Body of pancreas (tissue), 4 donors: ENCODE measurements at places on chromosomes 7 and 10.

GRCh38 chr7:24842029-24842428 lies 84.8 kb upstream of the GSDME start:
- no peaks in the 10 kb centered on the region for H3K36me3 ChIP-seq
- H3K27me3 ChIP-seq, result no peaks in the 10 kb centered on the region
- no peak for DNase-seq
- no peak overlapping the region for H3K4me3 ChIP-seq

DNA sequence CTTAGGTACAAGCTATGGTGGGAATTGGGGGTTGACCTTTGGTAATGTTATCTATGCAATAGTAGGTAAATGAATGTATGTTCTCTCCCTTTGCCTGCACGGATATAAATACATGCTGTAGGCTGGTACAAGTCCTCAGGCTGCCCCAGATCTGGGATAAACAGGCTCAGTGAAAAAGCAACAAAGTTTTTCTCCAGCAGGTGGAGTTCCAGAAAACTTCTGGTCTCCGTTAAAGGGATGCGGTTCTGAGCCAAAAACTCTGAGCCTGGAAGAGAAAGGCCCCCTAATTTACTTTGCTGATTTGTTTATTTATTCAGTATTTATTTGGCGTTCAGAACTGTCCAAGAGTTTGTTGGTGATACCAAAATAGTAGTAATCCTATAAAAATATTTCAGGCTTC lies 204.7 kb downstream of the ADRA2A start:
- no peaks in the 10 kb centered on the region for H3K27me3 ChIP-seq
- no peak overlapping the region for H3K27ac ChIP-seq
- no peak overlapping the region for H3K4me3 ChIP-seq
- H3K36me3 ChIP-seq, result no peaks in the 10 kb centered on the region
- H3K4me1 ChIP-seq, result no peaks in the 10 kb centered on the region

GRCh38 chr10:33026422-33026821 lies 68.4 kb upstream of the ITGB1 start:
- no peaks in the 10 kb centered on the region for H3K4me1 ChIP-seq
- no peak overlapping the region for H3K27ac ChIP-seq

DNA sequence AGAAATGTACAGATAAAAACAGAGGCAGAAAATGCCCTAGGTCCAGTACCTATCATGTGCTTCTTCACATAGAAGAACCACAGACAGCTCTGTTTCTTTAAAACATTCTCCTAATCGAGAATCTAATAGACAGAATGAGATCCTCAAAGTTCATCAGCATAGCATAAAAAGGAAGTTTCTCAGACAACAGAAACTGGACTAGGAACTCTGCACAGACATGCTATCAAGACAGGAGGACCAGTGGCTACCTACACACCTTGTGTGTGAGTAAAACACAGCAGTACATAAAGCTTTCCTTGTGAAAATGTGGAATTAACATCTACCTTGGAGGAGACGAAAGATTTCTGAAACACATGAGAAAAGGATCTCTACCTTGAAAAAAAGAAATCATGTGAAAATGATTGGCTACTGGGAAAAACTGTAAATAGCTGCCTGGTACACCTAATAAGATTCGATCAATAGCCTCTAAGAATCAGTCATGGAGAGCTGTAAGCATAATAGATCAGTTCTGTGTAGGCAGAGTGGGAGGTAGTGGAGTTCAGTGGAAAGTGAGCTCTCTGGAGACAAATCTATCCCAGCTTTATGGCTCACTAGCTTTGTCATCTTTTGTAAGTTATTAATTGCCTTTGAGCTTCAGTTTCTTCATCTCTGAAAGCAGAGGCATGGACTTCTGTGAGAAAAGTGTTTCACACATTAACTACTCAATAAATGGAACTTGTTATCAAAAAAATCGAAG lies 26.7 kb downstream of the ELAPOR2 start:
- H3K27ac ChIP-seq, result no peak overlapping the region
- no peaks in the 10 kb centered on the region for H3K36me3 ChIP-seq
- no peak for DNase-seq
- H3K4me3 ChIP-seq, result no peak overlapping the region
- H3K4me1 ChIP-seq, result no peaks in the 10 kb centered on the region
- H3K27me3 ChIP-seq, result no peaks in the 10 kb centered on the region

GRCh38 chr10:110919349-110919931 lies at the start of gene SHOC2:
Gene SHOC2 (plus strand): TSS chr10:110919604. CDS start chr10:110964359, 44,755 bp downstream.
- H3K4me3 ChIP-seq, result peak within 1 kb of the TSS; percentile 68
- no peaks in the 10 kb centered on the region for H3K36me3 ChIP-seq
- DNase-seq, result peak; percentile 99
- no peaks in the 10 kb centered on the region for H3K27me3 ChIP-seq
- peak within 1 kb of the TSS; percentile 100 for H3K27ac ChIP-seq
- peaks cover 51% of the 10 kb centered on the region for H3K4me1 ChIP-seq

DNA sequence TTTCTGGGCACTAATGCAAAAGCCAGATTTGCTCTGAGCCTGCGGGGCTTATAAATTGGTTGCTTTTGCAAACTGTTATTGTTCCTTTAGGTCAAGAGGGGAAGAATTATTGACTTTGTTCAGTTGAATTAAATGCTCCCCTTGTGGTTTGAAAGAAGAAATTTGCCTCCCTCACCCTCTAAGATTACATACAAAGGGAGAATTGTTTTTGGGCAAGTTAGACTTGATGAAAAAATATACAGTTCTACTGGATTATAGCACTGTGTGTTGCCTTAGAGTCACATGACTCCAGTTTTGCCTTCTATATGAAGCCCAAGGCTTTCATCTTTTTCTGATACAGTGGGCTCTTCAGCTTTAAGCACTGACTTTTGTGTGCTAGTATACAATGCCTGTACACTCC lies 1265.8 kb upstream of the LRRTM3 start:
- H3K36me3 ChIP-seq, result no peaks in the 10 kb centered on the region
- H3K4me1 ChIP-seq, result no peaks in the 10 kb centered on the region
- no peak overlapping the region for H3K27ac ChIP-seq
- no peak overlapping the region for H3K4me3 ChIP-seq

GRCh38 chr7:40983111-40983510 lies 719.8 kb downstream of the INHBA start:
- no peak for DNase-seq
- no peaks in the 10 kb centered on the region for H3K27me3 ChIP-seq
- H3K27ac ChIP-seq, result no peak overlapping the region
- H3K4me1 ChIP-seq, result no peaks in the 10 kb centered on the region
- H3K4me3 ChIP-seq, result no peak overlapping the region
